ENCODE measurements at places on chromosomes 1 and 21.

GRCh38 chr1:175353066-175353465 is 160.5 kb upstream of the KIAA0040 start:
- no peak for DNase-seq

- no peak for DNase-seq
Observed at GRCh38 chr1:229218612-229219025, 52.3 kb upstream of the RAB4A start.

GRCh38 chr1:112399456-112399855 is 3.4 kb downstream of the CTTNBP2NL start:
- no peak for DNase-seq

DNA sequence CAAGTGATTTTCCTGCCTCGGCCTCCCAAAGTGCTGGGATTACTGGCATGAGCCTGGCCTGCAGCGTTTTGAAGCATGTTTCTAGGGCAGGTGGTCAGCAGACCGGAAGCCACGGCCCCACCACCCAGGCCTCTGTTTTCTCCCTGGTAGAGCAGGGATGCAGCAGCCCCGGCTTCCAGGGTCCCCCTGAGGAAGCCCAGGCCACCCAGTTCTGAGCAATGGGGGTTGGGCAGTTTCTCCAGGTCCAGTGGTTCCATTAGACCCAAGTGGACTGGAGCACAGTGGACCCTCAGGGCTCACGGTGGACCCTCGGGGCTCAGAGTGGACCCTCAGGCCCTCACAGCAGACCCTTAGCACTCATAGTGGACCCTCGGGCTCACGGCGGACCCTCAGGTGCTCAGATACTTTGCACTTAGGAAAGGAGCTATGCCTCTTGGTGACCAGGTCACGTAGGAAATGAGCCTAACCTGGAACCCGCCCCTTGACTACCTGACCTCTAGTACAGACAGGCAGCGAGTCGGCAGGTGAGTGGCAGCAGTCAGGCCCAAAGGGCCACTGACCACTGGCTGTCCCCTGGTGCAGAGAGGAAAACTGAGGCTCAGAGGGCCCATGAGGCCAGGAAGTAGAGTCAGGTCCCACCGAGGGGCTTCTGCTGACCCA is 4.6 kb upstream of the FNDC10 start:
- no peak for DNase-seq

- no peak for DNase-seq
Observed at GRCh38 chr1:75338616-75339483, 204.7 kb downstream of the LHX8 start.

- no peak for DNase-seq
Observed at GRCh38 chr1:227070638-227071285, 130.7 kb downstream of the COQ8A start.

DNA sequence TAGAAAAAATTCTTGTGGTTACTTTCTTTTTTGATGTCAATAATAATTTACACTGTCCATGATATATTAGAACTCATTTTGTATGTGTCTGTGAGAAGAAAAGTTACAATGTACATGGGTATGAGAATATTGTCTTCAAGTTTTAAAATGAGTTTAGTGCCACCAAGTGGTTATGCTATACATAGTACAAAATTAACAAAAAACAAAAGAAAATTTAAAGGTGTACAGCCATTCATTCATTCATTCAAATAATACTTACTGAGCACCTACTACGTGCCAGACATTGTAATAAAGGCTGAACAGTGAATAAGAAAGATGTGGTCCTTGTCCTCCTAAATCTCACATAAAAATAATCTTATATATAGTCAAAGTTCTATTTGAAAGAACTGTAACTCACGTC is 27.7 kb downstream of the UCHL5 start:
- no peak for DNase-seq

DNA sequence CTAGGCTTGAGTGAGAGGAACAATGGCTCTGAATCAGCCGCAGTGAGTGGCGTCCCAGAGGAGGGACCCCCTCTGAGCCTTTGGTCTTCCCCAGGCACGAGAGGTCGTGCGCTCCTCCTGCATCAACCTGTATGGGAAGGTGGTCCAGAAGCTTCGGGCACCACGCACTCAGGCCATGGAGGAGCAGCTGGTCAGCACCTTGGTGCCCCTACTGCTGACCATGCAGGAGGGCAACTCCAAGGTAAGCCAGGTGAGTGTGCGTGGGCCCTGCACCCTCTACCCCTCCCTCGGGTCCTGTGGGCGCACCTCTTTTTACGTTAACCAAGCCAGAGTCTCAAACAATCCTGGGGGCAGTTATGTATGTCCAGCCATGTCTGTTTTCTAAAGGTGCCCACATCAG is 13.7 kb upstream of the TTC4 start:
- DNase-seq = no peak

- DNase-seq = peak; percentile 58
Observed at GRCh38 chr1:160862203-160863060, at the start of gene CD244. TSS of gene CD244 (minus strand) at chr1:160862887. CDS start at chr1:160862677, 210 bp downstream.

DNA sequence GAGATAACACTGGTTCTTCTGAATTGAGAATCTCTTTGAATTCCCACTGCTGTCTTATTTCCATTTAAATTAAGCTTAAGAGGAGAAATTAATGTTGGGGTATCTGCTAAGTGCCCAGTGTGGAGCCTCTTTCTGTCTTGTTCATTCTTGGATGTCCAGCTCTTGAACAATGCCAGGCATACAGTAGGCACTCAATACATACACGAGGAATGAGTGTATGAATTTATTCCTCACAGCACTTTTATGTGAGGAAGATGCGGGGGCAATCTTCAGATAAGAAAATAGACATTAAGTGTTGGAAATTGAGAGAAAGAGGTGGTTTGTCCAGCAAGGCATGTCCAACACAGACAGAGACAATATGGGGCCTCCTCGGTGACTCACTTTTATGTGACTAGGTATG is 11.8 kb upstream of the ATF3 start:
- DNase-seq = no peak

DNA sequence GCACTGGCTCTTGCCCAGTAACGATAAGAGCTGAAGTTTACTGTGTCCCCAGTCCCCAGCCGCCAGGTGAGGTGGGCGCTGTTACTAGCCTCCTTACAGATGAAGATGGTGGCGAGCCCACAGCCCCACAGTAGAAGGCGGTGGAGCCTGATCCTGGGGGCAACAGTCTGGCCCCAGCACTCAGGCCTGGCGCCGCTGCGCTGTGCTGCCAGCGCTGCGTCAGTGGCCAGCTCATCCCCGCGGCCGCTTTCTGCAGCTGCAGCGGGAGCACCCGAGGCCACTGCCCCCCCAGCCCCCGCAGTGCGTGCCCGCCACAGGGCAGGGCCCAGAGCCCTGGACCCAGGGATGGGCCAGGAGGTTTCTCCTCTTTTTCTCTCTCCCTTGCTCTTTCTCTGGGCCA is 13.3 kb downstream of the H6PD start:
- DNase-seq = no peak

DNA sequence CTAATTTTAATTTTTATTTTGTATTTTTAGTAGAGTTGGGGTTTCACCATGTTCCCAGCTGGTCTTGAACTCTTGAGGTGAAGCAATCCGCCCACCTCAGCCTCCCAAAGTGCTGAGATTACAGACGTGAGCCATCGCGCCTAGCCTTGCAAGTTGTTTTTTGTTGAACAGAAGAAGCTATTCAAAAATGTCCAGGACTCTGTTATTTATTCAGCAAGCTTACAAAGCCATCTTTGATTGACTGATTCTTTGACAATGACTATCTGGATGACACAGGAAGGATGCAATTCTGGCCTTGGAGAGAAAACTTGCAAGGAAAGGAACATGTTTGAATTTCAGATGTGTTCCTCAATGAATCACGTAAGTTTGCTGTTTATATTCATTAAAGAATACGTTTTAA is 63.5 kb downstream of the MAP3K7CL start:
- no peak for DNase-seq

GRCh38 chr1:153662269-153662668 is 3.8 kb downstream of the SNAPIN start:
- DNase-seq = no peak

GRCh38 chr1:60251426-60251825 is 177.9 kb upstream of the C1orf87 start:
- no peak for DNase-seq

GRCh38 chr1:110133436-110133835 is 16.9 kb upstream of the SLC6A17 start:
- DNase-seq = no peak

Measured in CD4-positive, alpha-beta T cell treated with Interleukin-4 for 1 hour (primary cell).